CD4-positive, alpha-beta T cell (primary cell): ENCODE measurements at places on chromosomes 4 and X. TPM values are rescaled to one million over a fixed set of nuclear protein-coding genes. Genes with fewer than 3 reads are reported as not detected.

The SYTL5 gene
- total RNA-seq, result not detected

GRCh38 chr4:78565971-78566372 lies 14.4 kb downstream of the ANXA3 start:
- H3K4me3 ChIP-seq, result no peak overlapping the region
- no peak for DNase-seq
- no peaks in the 10 kb centered on the region for H3K36me3 ChIP-seq
- H3K27me3 ChIP-seq, result no peaks in the 10 kb centered on the region
- no peaks in the 10 kb centered on the region for H3K4me1 ChIP-seq

GRCh38 chrX:105265093-105265492 lies 44.6 kb upstream of the TEX13A start:
- no peak overlapping the region for H3K4me3 ChIP-seq
- H3K36me3 ChIP-seq, result no peaks in the 10 kb centered on the region
- H3K4me1 ChIP-seq, result no peaks in the 10 kb centered on the region
- no peaks in the 10 kb centered on the region for H3K27me3 ChIP-seq
- DNase-seq, result no peak

DNA sequence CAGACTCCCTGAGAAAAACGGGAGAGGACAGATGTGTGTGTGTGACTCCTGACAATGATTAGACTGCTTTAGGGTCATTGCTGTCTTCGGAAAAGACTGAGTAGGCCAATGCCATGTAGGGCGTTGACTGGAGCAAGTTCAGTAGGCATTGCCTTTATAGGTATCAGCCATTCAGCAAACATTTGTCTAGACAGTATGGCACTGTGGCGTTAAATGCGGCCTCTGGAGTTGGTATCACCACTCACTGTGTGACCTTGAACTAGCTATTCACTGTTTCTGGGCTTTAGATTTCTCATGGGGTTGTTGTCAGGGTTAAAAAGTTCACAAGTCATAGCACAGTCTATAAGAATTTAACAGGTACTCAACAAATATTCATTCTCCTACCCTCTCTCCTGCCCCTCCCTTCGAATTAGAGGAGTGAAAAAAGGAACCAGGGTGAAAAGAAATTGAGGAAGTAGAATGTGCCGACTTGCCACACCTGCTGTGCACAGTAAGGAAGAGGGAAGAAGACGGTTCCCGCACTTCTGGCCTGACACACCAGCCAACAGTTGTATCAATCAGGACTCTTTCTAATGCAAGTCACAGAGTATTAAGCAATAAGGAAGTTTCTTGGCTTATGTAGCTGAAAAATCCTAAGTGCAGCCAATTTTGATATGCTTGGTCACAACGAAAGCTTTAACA lies 83.2 kb upstream of the PLAC8 start:
- no peak overlapping the region for H3K4me3 ChIP-seq
- no peaks in the 10 kb centered on the region for H3K27me3 ChIP-seq
- no peaks in the 10 kb centered on the region for H3K36me3 ChIP-seq
- DNase-seq, result no peak
- H3K27ac ChIP-seq, result no peak overlapping the region

GRCh38 chrX:9310616-9311015 lies 154.2 kb upstream of the TBL1X start:
- H3K27me3 ChIP-seq, result no peaks in the 10 kb centered on the region
- peaks cover 7% of the 10 kb centered on the region for H3K4me1 ChIP-seq
- H3K36me3 ChIP-seq, result no peaks in the 10 kb centered on the region
- no peak overlapping the region for H3K27ac ChIP-seq
- no peak for DNase-seq

GRCh38 chrX:109760209-109760921 lies 27.3 kb upstream of the ACSL4 start:
- H3K27ac ChIP-seq, result no peak overlapping the region
- H3K4me3 ChIP-seq, result no peak overlapping the region
- no peaks in the 10 kb centered on the region for H3K27me3 ChIP-seq
- no peak for DNase-seq

DNA sequence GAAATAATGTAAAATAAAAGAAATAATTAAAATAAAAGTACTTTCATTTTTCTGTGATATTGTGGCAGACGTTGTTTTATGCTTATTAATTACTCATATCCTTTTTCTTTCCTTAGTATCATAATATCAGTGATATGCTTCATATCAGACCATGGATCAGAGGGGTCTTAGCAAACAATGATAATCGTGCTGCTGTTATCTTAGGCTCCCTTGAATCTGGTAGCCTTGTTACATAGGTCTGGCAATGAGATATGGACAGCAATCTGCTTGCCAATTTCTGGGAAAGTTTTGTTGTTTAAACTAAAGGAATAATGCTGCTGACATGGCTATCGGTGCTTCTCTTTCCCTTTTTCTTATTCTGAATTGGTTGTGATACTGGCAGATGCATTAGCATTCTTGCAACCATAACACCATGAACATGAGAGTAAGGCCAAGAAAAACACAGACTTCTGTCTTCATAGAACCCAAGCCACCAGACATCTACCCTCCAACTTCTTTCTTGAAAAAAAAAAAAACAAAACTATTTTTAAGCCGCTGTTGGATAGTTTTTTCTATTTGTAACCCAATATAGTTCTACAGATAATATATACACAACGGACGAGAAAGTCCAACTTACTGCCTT lies 16.4 kb downstream of the EPHA5 start:
- no peaks in the 10 kb centered on the region for H3K4me1 ChIP-seq
- H3K36me3 ChIP-seq, result no peaks in the 10 kb centered on the region
- H3K4me3 ChIP-seq, result no peak overlapping the region
- no peak for DNase-seq

DNA sequence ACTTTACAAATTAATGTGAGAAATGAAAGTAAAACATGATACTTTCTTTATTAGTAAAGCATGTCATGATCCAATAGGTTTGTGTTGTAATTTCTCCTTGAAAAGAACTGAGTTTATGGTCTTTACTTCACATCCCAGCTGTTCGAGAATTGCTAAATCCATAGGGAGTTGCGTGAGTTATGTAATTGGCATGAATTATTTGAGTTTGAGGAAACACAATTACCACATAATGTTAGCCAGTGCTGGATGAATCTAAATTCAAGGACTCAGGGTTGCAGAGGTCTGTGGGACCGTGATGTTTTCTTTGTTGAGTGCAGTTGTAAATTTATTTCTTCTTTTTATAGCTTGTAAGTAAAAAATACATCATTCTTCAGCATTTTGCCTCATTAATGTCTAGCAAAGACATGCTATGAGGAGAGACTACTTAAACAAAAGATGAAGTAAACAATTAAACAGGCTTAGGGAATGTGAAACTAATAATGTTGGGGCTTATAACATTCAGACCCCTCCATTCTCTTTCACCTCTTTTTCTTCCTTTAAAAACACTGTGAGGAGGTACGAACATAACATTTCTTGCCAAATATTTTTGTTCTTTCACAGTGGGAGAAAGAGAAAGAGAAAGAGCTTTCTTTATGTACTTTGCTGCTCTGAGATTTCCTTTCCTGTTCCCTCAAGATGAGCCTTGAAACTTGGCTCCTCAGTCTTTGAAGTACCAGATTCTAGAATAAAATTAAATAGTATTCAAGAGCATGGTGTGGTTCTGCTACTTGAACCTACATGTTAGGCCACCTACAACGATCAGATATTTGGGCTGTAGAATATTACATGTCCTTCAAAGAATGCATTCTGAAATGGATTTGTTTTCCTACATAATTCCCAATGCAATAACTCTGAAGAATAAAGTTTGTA lies 159.6 kb upstream of the ANK2 start:
- no peak overlapping the region for H3K4me3 ChIP-seq
- no peaks in the 10 kb centered on the region for H3K27me3 ChIP-seq

DNA sequence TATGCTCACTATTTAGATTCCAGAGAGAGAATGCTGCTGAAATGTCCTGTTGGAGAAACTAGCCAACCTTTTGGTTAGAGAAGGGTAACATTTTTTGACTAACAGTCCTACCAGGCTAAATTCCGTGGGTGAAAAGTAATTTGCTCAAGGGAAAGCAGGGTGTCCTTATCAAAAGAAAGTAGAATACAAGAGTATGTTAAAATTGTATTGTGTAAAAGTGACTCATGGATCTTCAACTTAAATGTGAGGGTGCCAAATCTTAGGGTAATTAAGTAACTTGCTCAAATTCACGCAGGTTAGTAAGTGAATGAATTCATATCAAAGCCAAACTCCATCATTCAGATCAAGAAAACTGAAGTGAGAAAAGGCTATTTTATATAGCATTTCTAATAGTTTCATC lies 81.7 kb downstream of the PCDH7 start:
- no peaks in the 10 kb centered on the region for H3K4me1 ChIP-seq
- no peak for DNase-seq
- no peak overlapping the region for H3K27ac ChIP-seq
- no peaks in the 10 kb centered on the region for H3K27me3 ChIP-seq
- no peak overlapping the region for H3K4me3 ChIP-seq
